A549 treated with DMSO at 1 μM for 4 hours (cell line): ENCODE measurements at places on chromosomes 3 and 15. TPM values are rescaled to one million over a fixed set of nuclear protein-coding genes. Genes with fewer than 3 reads are reported as not detected.

The POTEB3 gene
- not detected in 5 replicates for total RNA-seq

The SERPINI2 gene
- not detected in 5 replicates for total RNA-seq

The CCDC54 gene
- not detected in 5 replicates for total RNA-seq

The CAMK1 gene
- total RNA-seq: 13.0 to 18.9 TPM (median 16.3 TPM) in 5 replicates

The RPL22L1 gene
- 220 to 301 TPM (median 266 TPM) in 5 replicates for total RNA-seq

The TMED3 gene
- 170 to 198 TPM (median 194 TPM) in 5 replicates for total RNA-seq

The GAP43 gene
- 0.05 to 0.06 TPM in 2 of 5 replicates, not detected in the others for total RNA-seq

The C3orf22 gene
- not detected in 5 replicates for total RNA-seq

The CLDN16 gene
- total RNA-seq: 0.06 to 0.11 TPM in 2 of 5 replicates, not detected in the others

The TSC22D2 gene
- total RNA-seq: 10.7 to 14.5 TPM (median 11.3 TPM) in 5 replicates

The MAN2A2 gene
- 27.5 to 32.0 TPM (median 30.1 TPM) in 5 replicates for total RNA-seq

The OXTR gene
- 7.8 to 11.7 TPM (median 10.2 TPM) in 5 replicates for total RNA-seq

The GOLGA8T gene
- 0.66 to 1.7 TPM (median 1.3 TPM) in 5 replicates for total RNA-seq

The ZNF197 gene
- 1.5 to 2.1 TPM (median 1.9 TPM) in 5 replicates for total RNA-seq

The ZPLD1 gene
- 0.04 to 0.07 TPM (median 0.06 TPM) in 4 of 5 replicates, not detected in the other for total RNA-seq

The ERICH6 gene
- total RNA-seq: 0.07 to 0.08 TPM in 2 of 5 replicates, not detected in the others

The ZIC1 gene
- total RNA-seq: 0.01 to 0.19 TPM (median 0.09 TPM) in 4 of 5 replicates, not detected in the other

The SQOR gene
- total RNA-seq: 59.9 to 68.2 TPM (median 64.9 TPM) in 5 replicates

The IGDCC3 gene
- 0.05 to 0.21 TPM (median 0.12 TPM) in 4 of 5 replicates, not detected in the other for total RNA-seq

The SEMA3G gene
- 0.03 to 0.30 TPM (median 0.09 TPM) in 5 replicates for total RNA-seq

The CHRNA5 gene
- total RNA-seq: 27.3 to 42.2 TPM (median 34.6 TPM) in 5 replicates

The CSPG4 gene
- total RNA-seq: 0.08 to 0.13 TPM (median 0.11 TPM) in 5 replicates

The SCAANT1 gene
- total RNA-seq: 0.79 TPM in 1 of 5 replicates, not detected in the others

The MYRIP gene
- total RNA-seq: not detected in 5 replicates

The FBLN2 gene
- 1.5 to 2.8 TPM (median 2.3 TPM) in 5 replicates for total RNA-seq

The NANOGP8 gene
- not detected in 5 replicates for total RNA-seq

The SH2D7 gene
- not detected in 5 replicates for total RNA-seq

The SEMA6D gene
- not detected in 5 replicates for total RNA-seq

The SOX14 gene
- not detected in 5 replicates for total RNA-seq

The MKRN2OS gene
- not detected in 5 replicates for total RNA-seq

The EXD1 gene
- total RNA-seq: 0.07 TPM in 1 of 5 replicates, not detected in the others

The CATSPER2 gene
- 0.36 to 1.9 TPM (median 0.69 TPM) in 5 replicates for total RNA-seq

The BFSP2 gene
- not detected in 5 replicates for total RNA-seq

The GPR160 gene
- 1.0 to 2.6 TPM (median 2.0 TPM) in 5 replicates for total RNA-seq

The GOLGA6L1 gene
- total RNA-seq: not detected in 5 replicates

The TRH gene
- not detected in 5 replicates for total RNA-seq

The STRA6 gene
- 48.6 to 75.8 TPM (median 62.5 TPM) in 5 replicates for total RNA-seq

The MME gene
- total RNA-seq: not detected in 5 replicates

The NAALADL2 gene
- 0.14 to 0.36 TPM (median 0.24 TPM) in 4 of 5 replicates, not detected in the other for total RNA-seq

The SYNM gene
- 35.6 to 44.9 TPM (median 43.0 TPM) in 5 replicates for total RNA-seq

The SEMA3B gene
- total RNA-seq: 6.7 to 8.1 TPM (median 6.9 TPM) in 5 replicates

The RBMS3 gene
- total RNA-seq: 0.34 to 0.95 TPM (median 0.77 TPM) in 5 replicates

The LMLN gene
- total RNA-seq: 1.9 to 2.7 TPM (median 2.6 TPM) in 5 replicates

The C3orf70 gene
- total RNA-seq: 0.01 to 0.03 TPM (median 0.02 TPM) in 3 of 5 replicates, not detected in the others
